A549 treated with GW870086 at 1 μM for 4 hours (cell line): ENCODE measurements at places on chromosomes 2 and 18. TPM values are rescaled to one million over a fixed set of nuclear protein-coding genes. Genes with fewer than 3 reads are reported as not detected.

The IGFBP2 gene
- 65.5 to 93.5 TPM (median 92.1 TPM) in 5 replicates for total RNA-seq

The FAM117B gene
- 1.8 to 2.4 TPM (median 2.3 TPM) in 5 replicates for total RNA-seq

The SLC9A4 gene
- total RNA-seq, result not detected in 5 replicates

The RAD51AP2 gene
- total RNA-seq, result not detected in 5 replicates

The BCL2 gene
- total RNA-seq, result 0.44 to 0.66 TPM (median 0.49 TPM) in 5 replicates

The SP140 gene
- total RNA-seq, result 0.13 TPM in 1 of 5 replicates, not detected in the others

The HRH4 gene
- not detected in 5 replicates for total RNA-seq

The LRATD1 gene
- total RNA-seq, result 0.02 to 0.09 TPM (median 0.05 TPM) in 4 of 5 replicates, not detected in the other

The FKBP1B gene
- total RNA-seq, result 10.1 to 13.2 TPM (median 11.8 TPM) in 5 replicates

The THADA gene
- 16.2 to 21.6 TPM (median 20.1 TPM) in 5 replicates for total RNA-seq

The PKDCC gene
- 17.2 to 22.3 TPM (median 20.3 TPM) in 5 replicates for total RNA-seq

The TUBA4B gene
- 0.13 to 0.34 TPM (median 0.19 TPM) in 3 of 5 replicates, not detected in the others for total RNA-seq

The ATG9A gene
- total RNA-seq, result 38.5 to 47.2 TPM (median 43.3 TPM) in 5 replicates

The TRABD2A gene
- total RNA-seq, result 8.4 to 13.6 TPM (median 13.4 TPM) in 5 replicates
